ENCODE measurements at places on chromosomes 6 and 20. TPM values are rescaled to one million over a fixed set of nuclear protein-coding genes. Genes with fewer than 3 reads are reported as not detected.

Gene SLC13A3
- total RNA-seq, result 0.88 TPM

Gene BPIFA1
- 14.3 TPM for total RNA-seq

Gene ANKRD66
- total RNA-seq, result not detected

Gene HMGCLL1
- 3.1 TPM for total RNA-seq

Gene CRISP3
- 0.81 TPM for total RNA-seq

Gene SLC22A1
- total RNA-seq, result 2.5 TPM

All from upper lobe of left lung (tissue), 6 donors.